ENCODE measurements at places on chromosomes 13 and 19.

GRCh38 chr19:29967623-29968022, 25.6 kb downstream of the URI1 start:
- peak; percentile 12 for DNase-seq

DNA sequence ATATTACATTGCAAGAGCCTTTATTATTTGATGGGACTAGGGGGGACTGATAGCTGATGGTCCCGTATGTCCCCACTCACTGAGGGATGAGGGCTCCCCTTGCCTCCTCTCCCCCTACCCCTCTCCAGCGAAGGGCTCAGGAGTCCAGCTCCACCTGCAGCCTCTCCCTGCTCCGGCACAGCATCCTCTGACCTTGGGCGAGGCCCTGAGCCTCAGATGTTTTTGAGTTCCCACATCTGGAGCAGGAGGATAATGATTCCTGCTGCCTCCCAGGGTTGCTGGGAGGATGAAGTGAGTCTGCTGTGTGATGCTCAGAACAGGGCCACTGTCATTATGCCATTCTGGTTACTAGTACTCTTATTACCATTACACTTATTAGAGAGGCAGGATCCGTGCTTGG, 15.0 kb downstream of the PAK4 start:
- no peak for DNase-seq

GRCh38 chr13:40609972-40610726, 56.3 kb downstream of the FOXO1 start:
- no peak for DNase-seq

DNA sequence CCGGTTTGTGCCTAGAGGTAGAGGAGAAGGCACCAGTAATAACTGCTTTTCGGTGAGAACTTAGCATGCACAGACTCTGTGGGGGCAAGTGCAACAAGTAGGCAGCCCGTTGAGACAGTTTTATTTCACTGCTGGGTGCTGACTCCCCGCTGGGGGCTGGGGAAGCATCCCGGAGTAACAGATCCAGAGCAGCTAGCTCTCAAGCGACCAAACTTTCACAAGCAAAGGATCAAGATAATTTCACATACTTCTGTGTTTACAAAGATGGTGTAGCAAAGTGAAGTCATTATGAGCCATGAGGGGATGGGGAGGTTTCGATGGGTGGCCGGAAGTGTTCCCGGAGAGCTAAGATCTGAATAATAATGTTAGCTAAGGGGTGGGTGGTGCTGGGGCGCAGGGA, 2.8 kb downstream of the NACC1 start:
- peak; percentile 73 for DNase-seq

GRCh38 chr19:9456018-9456689, 20.8 kb upstream of the ZNF266 start:
- DNase-seq = no peak

GRCh38 chr19:1411255-1412191, 4.1 kb downstream of the DAZAP1 start:
- DNase-seq = peak; percentile 45

GRCh38 chr13:20465218-20465879, 60.3 kb downstream of the CRYL1 start:
- DNase-seq = no peak

DNA sequence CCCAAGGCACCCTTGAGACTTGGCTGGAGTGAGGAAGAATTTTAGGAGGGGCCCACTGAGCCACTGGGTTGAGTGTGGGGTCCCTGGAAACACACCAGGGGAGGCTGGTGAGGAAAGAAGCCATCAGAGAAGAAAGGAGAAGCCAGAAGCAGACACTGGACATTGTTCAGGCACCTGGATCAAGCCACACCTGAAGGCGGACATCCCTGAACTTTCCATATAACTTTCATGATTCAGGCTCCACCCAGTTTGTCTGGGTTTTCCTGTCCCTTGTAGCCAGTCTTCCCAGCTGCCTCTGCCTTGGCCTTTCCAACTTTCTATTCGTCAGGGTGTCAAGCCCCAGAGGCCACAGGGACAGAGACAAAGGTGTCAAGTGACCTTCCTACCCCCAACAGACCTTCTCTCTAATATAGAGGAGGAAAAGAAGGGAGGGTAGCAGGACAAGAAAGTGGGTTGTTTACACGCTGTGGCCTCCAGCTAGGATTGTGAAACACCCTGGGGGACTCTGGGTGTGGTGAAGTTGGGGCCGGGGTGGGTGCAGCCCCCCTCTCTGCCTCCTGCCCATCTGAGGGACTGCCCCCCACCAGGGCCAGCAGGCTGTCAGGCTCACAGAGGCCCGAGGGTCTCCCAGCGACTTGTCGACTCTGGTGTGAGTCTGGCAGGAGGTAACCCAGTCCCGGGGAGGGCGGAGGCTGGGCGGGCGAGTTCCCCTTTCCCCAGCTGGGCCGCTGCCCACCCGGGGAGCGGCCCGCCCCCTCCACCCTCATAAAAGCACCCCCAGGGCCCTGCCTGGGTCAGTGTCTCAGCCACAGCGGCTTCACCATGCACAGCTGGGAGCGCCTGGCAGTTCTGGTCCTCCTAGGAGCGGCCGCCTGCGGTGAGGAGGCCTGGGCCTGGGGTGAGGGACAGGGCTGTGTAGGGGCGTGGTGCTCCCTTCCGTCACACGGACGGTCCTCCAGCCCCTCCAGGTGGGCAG, at the start of gene CFD:
CFD (plus strand) TSS at position 797 of the 976 bp plus-strand sequence; CDS start at position 823, 26 bp downstream.
- no peak for DNase-seq

DNA sequence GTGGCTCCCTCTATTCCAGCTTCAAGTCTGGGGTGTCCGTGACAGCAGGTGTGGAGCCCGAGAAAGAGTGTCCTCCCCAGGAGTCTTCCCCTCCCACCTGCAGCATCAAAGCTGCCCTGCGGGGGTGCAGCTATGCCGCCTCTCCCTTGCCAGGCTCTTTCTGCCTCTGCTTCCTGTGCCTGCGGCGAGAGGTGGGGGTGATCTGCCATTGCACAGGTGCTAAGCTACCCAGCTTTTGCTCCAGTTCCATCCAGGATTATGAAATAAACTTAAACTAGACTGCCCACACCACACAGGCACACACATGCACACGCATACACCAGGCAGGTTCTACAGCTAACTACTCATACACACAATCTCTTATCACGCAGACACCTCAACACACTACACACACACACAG, 104.7 kb upstream of the CLDN10 start:
- DNase-seq = no peak

- DNase-seq = peak; percentile 28
Measured at GRCh38 chr13:92807353-92807752, 419.3 kb upstream of the GPC6 start.

DNA sequence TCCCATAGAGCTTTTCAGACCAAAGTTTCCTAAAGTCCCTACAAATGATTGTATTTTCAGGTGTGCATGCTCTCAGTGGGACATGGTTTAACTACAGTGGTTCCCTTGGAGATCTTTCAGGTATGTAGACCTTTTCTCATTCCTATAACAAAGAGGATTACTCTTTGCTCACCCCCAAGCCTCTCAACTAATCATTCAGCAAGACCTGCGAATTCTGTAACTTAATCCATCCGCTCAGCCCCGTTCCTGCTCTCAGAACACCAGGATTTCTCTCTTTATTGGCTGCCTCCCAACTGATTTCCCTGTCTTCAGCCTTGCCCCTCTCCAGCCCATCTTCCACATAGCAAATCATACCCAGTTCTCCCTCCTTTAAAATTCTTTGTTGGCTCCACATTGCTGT, 253.6 kb downstream of the MTUS2 start:
- DNase-seq = no peak

GRCh38 chr13:84136582-84136981, 254.3 kb upstream of the SLITRK1 start:
- no peak for DNase-seq

GRCh38 chr19:49398001-49398615, 10.1 kb downstream of the KASH5 start:
- no peak for DNase-seq

GRCh38 chr19:49390131-49390928, 2.3 kb downstream of the KASH5 start:
- no peak for DNase-seq

GRCh38 chr19:34598217-34599155, 78.5 kb downstream of the SCGB2B2 start:
- no peak for DNase-seq

DNA sequence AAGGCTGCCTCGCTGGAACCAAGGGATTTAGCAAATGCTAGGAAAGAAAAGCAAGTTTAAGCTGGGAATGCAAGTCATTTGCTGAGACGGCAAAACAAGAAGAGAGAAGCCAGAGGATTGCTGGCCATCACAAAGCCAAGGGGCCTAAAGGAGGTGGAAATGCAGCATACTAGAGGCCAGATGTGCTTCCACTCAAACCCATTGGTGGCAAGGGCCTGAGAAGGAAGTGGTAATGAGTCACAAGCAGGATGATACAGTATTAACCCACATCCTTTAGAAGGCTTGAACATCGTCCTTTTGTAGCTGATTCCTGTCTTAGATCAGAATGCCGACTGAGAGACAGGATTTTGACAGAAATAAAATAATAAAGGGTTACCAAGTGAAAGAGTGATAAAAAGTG, 68.2 kb downstream of the ITGBL1 start:
- peak; percentile 89 for DNase-seq

DNA sequence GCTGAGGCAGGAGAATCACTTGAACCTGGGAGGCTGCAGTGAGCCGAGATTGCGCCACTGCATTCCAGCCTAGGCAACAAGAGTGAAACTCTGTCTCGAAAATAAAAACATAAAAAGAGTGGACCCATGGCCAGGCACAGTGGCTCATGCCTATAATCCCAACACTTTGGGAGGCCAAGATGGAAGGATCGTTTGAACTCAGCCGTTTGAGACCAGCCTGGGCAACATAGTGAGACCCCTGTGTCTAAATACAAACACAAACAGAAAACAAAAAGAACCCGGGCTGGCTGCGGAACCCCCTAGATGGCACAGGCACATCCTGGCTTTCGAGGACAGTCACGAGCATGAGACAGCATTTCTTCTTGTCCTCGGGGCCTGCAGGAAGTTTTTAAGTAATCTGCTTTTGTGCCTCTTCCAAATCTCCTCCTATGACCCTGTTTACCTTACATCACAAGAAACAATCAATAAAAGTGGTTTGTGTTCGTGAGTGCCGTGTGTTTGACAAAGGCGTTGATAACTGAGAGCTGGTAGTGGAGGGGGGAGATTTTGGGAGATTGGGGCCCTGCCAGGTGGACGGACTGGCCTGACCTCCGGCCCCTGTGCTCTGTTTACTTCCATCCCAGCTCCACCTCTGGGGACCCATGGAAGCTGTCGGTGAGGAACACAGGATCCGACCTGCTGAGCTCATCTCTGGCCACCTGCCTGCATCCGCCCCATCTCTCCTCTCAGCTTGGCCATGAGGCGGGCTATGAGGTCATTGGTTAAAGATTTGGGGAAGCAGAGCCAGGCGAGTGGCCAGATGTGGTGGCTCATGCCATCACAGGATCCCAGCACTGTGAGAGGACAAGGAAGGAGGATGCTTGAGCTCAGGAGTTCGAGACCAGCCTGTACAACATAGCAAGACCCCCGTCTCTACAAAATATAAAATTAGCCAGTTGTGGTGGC, 5.9 kb upstream of the GDF15 start:
- peak; percentile 59 for DNase-seq

DNA sequence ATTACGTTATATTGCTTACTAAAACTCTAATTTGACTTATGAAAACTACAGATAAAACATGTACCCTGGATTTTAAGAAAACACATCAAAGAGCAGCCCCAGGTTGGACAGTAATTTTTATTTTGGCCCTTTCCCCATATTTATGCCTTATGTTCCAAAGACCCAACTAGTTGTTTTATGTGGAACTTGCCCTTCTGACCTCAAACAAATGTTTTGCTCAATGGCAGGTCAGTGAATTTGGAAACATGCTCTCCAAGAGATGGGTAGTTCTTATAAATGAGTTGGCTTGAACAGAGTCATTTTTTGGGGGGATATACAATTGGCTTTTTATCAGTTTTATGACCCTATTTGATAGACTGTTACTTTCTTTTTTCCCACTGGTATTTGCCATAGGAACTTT, 360.0 kb downstream of the HS6ST3 start:
- DNase-seq = no peak

DNA sequence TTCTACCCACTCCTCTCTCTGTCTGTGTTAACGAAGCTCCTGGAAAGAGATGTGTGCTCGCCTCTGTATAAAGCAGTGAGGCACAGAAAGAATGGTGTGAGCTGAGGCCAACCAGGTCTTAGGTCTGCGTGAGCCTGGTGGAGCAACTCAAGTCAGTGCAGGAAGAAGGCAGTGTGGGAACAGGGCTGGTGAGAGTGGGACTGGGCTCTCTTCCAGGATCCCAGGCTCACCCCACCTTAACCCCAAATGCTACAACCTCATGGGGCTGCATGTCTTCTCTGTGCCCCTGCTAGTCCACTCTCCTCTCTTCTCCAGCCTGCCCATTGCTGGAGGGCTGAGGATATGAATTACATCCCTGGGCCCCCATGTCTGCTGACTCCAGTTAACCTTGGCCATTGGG, 127.4 kb downstream of the DCT start:
- no peak for DNase-seq

GRCh38 chr13:93248627-93249047, 22.0 kb downstream of the GPC6 start:
- no peak for DNase-seq

DNA sequence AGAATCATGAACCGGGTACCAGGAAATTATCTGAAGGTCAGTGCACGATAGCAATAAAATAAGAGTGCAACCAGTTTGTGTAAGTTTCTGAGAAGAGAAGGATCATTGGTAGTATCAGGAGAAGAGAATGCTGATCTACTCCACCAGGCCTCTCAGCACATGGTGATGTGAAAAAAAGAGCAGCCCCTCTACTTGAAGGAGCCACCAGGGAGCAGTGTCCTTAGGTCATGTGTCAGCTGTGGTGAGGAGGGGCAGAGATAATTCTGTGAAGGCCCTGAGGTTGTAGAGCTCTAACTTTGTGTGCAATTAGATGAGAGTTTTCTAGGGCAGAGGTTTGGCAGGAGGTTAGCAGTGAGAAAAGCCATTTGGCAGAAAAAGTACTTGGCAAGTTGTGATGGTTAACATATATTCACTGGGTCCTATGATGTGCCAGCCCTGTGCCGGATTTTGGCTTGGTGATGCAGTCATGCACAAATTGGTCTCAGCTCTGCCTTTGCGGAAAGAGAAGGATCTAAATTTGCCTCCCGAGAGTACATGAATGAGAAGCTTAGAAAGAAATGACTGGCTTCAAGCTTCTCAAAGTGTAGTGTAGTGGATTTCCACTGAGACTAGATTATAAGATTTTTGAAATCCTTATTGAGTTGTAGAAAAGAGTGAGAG, 19.2 kb upstream of the ZC3H13 start:
- DNase-seq = no peak

GRCh38 chr13:85586422-85586831, 212.8 kb downstream of the SLITRK6 start:
- DNase-seq = peak; percentile 13

DNA sequence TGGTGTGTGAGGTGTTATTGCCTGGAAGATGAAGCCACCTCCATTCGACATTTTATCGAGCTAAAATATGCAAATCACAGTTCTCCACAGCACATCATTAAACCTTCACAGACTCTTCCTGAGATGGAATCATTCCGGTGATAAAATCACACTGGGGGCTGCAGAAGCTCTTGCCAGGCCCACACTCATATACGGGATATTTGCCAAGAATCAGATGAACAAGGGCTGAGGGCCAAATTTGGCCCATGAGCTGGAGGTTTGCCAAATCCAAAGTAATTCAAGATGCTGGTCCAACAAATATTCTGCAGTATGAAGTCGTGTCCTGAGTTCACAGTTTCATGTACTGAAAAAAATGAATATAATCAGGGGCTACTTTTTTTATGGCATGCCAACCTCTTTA, 16.7 kb upstream of the RXFP2 start:
- peak; percentile 18 for DNase-seq

GRCh38 chr13:58906329-58907007, 1257.3 kb downstream of the DIAPH3 start:
- DNase-seq = no peak

- no peak for DNase-seq
Measured at GRCh38 chr13:46173656-46174055, 8.3 kb downstream of the LCP1 start.

- no peak for DNase-seq
Measured at GRCh38 chr13:86085890-86086289, 286.7 kb upstream of the SLITRK6 start.

Measured in fibroblast of skin of back (primary cell).